Renal pelvis (tissue), 12 donors: ENCODE measurements at places on chromosomes 11 and 22. TPM values are rescaled to one million over a fixed set of nuclear protein-coding genes. Genes with fewer than 3 reads are reported as not detected.
A peak's percentile ranks its signal among the peaks of the same experiment; 100 is the strongest.

GRCh38 chr11:94924171-94924572, 49.2 kb downstream of the CWC15 start:
- DNase-seq = no peak

DNA sequence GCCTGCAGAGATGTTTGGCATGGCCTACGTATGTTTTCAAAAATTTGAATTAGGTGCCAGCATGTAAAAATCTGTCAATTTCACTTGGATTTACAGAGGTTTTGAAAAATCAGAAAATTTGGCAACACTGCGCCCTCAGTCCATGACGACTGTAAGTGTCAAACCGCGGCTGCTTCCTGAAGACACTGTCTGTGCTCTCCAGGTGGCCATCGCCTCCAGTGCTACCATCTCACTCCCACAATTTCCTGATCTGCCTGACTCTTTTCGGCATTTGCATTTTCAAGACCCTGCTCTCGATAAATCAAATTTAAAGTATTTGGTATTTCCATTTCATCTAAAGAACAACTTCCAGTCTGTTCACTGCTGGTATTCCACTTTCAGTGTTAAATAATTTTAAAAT, 34.6 kb downstream of the VSIG10L2 start:
- no peak for DNase-seq

GRCh38 chr11:12119502-12119901, 9.1 kb downstream of the MICAL2 start:
- no peak for DNase-seq

GRCh38 chr11:24046731-24047130, 450.1 kb upstream of the LUZP2 start:
- no peak for DNase-seq

DNA sequence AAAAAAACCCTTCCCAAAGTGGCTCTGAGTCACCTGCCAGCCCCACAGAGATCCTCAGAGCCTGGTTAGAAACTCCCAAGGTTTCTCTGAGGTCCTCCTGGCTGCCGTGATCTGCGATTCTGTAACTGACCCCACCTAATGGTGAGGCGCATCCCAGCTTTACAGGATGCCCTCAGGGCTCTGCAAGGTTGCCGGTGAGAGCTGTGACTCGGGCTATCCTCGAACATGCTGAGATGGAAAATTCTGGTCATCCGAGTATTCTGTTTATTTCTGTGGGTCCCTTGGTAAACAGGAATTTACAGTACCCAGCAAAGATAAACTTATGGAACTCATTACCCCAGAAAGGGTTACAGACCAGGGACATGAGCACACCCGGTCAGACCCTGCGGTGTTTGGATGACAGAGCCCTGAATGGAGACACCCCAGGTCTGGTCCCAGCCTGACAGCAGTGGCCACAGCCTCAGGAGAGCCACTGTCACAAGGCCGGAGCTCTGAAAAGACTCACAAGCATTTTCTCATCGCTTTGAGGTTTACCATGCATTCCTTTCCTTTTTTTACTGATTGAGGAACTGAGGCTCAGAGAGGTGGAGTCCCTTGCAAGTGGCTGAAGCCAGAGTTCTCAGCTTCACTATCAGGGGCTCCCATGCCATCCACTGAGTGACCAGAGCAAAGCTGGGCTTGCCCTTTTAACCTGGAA, 22.2 kb downstream of the LIF start:
- DNase-seq = no peak

C1QTNF5 gene
- 24.4 TPM for polyA plus RNA-seq

DNA sequence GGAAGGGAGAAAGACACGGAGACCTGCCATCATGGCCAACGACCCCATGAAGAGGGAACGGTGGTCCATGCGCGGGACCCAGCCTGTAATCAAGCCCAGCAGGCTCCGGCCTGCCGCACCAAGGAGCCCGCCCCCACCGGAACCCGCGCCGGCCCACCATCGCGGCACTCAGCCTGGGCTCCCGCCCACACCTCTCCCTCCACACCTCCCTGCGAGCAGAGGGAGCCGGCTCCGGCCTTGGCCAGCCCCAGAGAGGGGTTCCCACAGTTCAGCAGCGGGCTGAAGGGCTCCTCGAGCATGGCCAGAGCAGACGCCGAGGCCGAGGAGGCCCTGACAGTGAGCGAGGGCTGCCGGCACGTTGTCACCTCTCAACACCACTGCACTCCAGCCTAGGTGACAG, 1302.8 kb upstream of the CNTN5 start:
- DNase-seq = no peak

DNA sequence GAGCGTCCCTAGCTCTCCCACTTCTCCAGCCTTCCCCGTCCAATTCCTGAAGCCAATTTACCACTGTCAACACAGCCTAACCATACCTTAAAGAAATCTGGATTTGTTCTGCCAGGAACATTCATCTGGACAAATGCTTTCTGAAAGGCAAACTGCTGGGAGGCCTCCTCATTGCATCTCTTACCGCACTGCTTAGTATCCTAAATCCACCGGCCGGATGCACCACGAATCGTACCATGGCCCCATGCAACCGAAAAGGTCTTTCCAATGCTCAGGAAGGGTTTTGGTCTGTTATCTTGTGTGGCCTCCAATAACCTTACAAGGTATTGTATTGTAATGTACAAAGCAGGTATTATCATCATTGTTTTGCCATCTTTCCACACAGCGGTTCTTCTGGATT, 57.6 kb downstream of the MYH9 start:
- DNase-seq = no peak

- peak; percentile 58 for DNase-seq
These were observed 31.5 kb downstream of the CD44 start for GRCh38 chr11:35170503-35170902.

OR8K3 gene
- polyA plus RNA-seq = not detected

- no peak for DNase-seq
These were observed 16.0 kb downstream of the PRR5L start for GRCh38 chr11:36311926-36312595.

- DNase-seq = no peak
These were observed 102.0 kb upstream of the HSD17B12 start for GRCh38 chr11:43578346-43579170.

DDI1 gene
- polyA plus RNA-seq = not detected

KCNE3 gene
- 29.0 TPM for polyA plus RNA-seq
